ENCODE measurements at places on chromosomes 6 and 20.

DNA sequence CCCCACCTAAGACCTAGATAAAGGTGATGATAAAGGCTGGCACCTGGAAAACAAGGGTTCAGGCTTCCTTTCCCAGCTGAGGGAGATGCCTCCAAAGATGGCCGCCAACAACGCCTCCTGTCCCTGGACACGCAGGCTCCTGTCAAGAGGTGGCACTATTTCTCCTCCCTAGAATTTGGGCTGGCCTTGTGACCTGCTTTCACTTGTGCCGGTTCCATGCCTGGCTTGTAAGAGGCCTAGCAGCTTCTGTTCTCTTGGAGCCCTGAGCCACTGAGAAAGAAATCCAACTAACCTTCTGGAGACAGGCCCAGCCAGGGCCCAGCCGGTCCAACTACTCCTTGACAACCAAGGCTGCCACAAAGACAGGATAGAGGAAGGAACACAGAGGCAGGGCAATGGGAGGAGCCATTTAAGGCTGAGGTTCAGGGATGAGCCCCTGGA, 60.2 kb upstream of the RALY start:
- DNase-seq, result peak; percentile 70

DNA sequence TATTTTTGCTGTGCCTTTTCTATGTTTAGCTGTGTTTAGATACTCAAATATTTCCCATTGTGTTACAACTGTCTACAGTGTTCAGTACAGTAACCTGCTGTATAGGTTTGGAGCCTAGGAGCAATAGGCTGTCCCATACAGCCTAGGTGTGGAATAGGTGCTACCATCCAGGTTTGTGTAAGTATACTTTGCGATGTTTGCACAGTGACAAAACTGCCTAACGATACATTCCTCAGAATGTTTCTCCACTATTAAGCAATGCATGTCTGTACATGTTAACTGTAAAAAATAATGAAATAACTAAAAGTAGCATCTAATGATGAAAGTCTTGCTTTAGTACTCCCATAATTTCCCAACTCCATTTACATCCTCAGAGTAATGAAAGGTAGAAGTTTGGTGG, 46.0 kb downstream of the SERAC1 start:
- DNase-seq, result no peak

DNA sequence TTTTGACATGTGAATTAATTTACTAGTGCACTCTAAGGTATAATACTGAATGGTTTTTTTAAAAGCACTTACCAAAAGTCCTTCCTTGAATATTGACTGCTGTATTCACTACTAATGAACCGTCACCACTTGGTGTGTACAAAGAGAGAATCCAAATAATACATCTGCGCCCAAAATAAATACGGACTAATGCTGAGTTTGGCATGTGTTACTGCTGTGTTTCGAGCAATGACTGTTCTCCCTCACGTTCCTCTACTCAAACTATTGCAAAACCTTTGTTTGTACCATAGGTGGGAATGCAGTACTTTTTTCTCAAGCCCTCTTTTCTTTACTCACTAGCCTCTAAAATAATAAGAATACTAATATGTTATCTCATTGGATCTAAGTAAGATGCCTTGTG, 305.5 kb downstream of the QKI start:
- DNase-seq, result no peak

- no peak for DNase-seq
Measured at GRCh38 chr6:125792172-125792571, 1.4 kb downstream of the NCOA7 start.

DNA sequence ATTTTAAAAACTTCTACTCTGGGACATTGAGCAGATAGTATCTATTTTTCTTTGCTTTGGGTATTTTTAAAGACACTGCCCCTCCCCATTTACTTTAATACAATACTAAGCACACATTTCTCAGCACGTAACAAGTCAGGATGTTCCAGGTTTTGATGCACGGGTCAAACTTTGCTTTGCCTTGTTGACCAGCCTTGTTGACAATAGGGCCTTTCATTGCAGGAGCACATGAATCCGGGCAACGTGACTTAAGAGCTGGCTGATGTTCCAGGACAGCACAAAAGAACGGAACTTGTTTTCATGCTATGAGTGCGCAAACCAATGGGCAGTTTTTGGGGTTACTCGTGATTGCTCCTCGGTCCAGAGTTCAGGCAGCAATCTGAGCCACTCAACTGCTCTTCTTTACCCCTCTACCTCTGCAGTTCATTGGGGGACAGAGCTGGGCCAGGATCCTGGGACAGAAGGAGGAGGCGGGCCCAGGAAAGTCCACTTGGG, 78.6 kb upstream of the SLC22A16 start:
- DNase-seq, result no peak

DNA sequence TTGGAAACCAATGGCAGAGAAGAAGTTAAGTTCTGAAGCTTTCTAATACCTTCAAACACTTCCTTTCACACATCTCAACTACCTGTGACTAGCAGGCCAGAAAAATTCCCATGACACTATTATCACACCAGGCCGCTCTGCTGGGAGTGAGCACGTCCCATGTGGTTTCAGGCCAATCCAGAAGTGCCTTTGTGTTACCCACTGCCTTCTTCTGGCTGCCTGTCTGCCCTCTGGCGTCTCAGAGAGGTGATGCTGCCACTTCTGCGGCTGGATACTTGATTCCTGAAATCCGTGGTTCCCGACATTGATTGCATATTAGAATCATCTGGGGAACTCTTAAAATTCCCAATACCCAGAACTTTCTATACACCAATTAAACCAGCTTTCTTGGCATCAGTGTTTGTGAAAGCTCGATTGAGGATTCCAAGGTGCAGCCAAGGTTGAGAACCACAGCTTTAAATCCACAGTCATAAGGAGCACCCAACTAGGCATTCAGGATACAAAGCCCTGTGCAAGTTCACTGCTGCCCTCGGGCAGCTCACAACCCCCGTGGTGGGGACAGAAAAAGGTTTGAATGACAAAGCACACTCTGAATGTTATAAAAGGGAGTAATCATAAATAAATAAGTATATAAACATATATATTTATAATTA, 65.6 kb downstream of the STMND1 start:
- no peak for DNase-seq

DNA sequence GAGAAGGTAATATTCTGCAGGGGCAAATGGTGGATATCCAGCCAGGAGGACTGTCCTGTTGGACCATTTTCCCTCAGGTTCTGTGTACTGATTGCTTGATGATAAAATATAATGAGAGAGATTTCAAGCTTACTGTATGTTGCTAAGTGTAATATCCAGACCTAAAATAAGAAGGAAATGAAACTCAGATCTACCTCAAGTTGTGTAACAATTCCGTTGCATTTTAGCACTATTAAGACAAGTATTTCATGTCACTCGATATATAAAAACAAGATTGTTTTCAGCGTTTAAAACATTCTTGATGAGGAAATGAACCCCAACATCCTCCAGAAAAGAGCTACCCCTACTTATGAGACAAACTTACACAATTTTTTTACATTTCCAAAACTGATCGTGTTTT, 57.2 kb downstream of the RGS17 start:
- no peak for DNase-seq

DNA sequence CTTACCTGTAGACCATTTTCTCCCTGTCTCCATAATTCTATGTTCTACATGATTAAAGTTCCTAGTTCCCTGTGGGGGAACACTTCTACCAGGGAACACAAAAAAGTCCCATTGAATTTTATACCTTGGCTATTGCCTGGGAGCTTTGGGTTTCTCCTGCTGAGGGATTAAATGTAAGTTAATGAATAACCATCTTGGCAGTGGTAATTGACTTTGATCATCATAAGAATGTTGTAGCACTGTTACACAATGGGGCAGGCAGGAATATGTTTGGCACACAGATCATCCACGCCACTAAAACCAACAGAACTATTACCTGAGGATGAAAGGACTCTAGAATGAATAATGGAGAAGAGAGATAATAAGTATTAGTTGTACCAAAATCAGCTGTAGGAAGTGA, 1106.2 kb upstream of the GJE1 start:
- no peak for DNase-seq

DNA sequence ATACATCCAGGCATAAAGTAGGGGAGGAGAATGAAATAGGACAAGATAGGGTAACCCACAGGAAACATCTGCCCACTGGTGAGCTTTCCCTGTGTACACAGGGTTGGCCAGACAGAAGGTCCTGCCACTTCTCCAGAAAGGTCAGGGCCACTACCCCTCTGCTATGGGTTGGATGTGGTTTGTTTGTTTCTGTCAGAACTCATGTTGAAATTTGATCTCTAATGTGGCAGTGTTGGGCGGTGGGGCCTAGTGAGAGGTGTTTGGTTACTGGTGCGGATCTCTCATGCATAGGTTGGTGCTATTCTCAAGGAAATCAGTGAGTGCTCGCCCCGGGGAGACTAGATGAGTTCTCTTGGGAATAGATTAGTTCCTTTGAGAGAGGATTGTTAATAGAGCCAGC, 15.6 kb upstream of the MAS1 start:
- no peak for DNase-seq

GRCh38 chr20:615514-615913, 5.4 kb upstream of the TCF15 start:
- no peak for DNase-seq

DNA sequence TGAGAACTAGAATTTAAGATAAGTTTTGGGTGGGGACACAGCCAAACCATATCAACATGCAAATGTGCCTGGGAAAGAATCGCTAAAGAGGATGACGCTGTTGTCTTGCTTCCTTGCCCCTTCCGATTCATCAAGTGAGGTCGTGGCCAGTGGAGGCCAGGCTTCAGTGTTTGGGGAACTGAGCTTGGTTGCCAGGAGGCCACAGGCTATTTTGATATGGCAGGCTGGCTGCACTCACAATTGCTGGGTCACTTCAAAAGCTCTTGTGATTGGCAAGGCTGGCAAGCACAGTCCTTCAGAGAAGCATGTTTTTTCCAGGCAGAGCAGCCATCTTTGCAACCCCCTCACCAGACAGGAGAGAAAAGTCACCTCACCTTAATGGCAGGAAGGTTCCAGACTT, 45.8 kb downstream of the SAMD5 start:
- DNase-seq, result no peak

- DNase-seq, result no peak
Measured at GRCh38 chr6:134317471-134318131, at the start of gene SGK1. Gene SGK1 (minus strand): TSS chr6:134318112. CDS start chr6:134317460, 652 bp downstream.

GRCh38 chr6:112096901-112097300, 9.5 kb downstream of the FAM229B start:
- DNase-seq, result no peak

- DNase-seq, result no peak
Measured at GRCh38 chr6:100274147-100274546, 190.6 kb downstream of the SIM1 start.

- peak; percentile 45 for DNase-seq
Measured at GRCh38 chr6:154247119-154247861, 109.3 kb downstream of the IPCEF1 start.

All from hematopoietic multipotent progenitor cell (in vitro differentiated cells).